ENCODE measurements at places on chromosomes 12 and 14.
A peak's percentile ranks its signal among the peaks of the same experiment; 100 is the strongest.

DNA sequence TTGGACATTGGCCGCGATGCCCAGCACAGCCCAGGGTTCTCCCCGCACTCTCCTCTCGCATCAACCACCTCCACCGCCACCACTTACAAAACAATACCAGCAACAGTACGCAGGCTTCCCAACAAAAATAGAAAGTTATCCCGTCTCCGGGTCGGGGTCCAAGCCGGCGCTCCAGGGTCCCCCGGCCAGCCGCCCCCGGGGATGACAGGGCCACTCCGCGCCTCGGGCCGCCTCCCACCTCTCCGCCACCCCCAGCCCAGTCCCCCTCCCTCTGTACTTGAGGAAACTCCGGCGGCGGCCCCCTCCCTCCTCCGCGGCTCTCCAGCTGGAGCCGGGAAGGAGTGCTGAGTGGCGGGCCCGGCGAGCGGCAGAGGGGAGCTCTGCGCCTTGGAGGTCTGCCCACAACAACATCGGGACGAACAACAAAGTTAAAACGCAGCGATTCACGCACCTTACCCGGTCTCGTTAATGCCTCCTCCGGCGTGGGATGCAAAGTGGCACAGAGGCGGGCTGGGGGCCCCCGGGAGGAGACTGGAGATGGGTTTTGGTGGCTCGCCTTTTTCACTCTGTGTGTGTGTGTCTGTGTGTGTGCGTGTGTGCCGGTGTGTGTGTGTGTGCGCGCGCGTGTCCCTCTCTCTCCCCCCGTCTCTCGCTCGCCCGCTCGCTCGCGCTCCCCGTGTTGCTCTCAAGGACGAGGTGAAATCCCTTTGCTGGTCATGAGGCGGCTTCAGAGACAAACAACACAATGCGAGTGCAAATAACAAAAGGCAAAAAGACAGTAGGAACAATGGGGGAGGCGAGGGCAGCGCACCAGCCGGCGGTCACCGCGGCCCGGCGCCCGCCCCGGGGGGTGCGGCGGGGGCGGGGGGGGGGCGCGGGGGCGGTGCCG is 386.8 kb downstream of the BCAT1 start:
- DNase-seq: peak; percentile 93

DNA sequence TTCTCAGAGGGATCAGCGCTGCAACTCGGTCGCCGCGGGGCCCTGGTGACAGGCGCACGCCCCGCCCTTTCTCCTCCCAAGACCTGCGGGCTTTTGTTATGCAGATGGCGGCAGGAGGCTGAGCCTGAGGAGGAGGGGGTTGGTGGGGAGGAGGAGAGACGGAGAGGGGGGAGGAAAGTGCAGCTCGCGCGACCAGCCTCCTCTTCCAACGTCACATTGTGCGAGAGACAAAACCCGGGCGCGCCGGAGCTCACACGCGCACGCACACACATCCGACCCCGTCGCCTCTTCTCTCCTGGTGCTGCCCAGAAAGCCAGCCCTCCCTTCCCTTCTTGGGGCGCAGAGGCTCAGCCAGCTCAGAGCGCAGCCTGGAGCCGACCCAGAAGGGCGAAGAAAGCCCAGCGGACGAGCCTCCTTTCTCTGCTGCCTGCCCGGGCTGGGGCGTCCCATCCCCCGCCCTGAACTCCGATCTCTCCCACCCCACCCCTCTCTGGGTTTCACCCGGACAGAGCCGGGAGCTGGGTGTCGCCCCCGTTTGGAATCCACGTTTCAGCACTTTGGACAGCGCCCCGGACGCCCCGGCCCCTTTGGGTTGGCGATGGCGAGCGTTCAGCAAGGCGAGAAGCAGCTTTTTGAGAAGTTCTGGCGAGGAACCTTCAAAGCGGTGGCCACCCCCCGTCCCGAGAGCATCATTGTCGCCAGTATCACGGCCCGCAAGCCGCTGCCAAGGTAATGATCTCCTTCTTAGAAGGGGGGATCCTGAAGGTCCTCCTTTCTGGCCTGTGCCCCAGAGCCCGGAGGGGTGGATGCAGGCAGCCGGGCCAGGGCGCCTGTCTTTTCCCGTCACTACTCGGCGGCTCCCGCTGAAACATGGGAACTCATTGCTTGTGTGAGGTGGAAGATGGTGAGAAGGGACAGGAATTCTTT is at the start of gene SRRM4:
SRRM4 (plus strand) TSS at position 257 of the 927 bp plus-strand sequence; CDS start at position 599, 342 bp downstream.
- DNase-seq: peak; percentile 68

DNA sequence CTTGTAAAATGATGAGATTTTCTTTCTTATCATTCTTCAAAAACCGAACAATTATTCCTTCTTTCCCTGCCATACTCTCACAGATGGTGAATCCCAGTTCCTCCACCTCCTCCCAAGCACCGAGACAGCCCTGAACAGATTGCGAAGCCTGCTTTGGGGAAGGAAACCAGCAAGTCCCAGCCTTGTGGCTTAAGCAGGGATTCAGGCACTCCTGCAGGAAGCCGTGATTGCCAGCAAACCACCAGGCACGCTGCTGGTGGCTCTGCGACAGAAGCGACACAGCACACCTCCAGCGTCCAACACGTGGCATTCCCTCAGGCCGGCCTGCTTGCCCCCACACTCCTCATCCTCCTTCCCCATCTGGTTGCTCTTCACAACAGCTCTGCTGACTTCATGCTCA is 237.7 kb downstream of the GXYLT1 start:
- DNase-seq: no peak

GRCh38 chr12:54424224-54424623 is 5.2 kb upstream of the ITGA5 start:
- DNase-seq: no peak

DNA sequence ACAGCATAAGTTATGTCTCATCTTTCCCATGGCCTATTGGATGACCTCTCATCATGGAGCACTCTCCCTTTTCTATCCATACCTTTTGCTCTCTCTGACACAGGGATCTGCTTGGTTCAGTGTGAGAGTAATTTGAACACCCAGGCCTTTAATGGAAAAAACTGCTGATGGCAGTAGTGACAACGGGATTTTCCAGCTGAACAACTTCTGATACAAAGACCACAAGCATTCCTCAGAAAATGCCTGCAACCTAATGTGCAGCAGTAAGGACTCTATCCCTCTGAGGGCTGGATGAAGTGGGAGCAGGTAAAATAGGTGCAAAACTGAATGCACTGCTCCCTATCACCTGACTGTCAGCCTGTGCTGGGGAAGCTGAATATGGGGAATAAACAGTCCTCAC is 51.0 kb downstream of the KANSL2 start:
- no peak for DNase-seq
